SK-MEL-5 (cell line): ENCODE measurements at places on chromosomes 13 and 19.

DNA sequence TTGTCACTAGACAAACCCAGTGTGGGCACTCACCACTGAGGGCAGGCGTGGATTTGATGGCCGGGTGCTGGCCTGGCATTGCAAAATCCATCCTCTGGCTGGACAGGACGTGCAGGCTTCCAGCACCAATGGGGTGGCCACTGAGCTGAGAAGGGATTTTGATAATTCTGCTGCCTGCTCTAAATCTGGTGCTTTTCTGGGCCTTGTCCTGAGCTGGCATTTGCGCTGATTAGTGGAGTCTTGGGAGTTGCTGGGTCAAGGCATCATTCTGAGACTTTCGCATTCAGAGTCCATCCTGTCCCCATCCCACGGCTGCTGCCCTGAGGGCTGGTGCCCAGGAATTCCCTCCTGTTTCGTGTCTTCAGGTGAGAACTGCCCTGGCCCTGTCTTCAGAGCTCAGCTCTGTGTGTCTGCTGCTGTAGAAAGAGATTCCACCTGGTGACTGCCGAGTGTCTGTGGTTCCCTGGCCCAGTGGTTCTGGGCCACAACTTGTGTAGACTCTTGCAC is 65.9 kb upstream of the MCF2L start:
- no peak for DNase-seq

DNA sequence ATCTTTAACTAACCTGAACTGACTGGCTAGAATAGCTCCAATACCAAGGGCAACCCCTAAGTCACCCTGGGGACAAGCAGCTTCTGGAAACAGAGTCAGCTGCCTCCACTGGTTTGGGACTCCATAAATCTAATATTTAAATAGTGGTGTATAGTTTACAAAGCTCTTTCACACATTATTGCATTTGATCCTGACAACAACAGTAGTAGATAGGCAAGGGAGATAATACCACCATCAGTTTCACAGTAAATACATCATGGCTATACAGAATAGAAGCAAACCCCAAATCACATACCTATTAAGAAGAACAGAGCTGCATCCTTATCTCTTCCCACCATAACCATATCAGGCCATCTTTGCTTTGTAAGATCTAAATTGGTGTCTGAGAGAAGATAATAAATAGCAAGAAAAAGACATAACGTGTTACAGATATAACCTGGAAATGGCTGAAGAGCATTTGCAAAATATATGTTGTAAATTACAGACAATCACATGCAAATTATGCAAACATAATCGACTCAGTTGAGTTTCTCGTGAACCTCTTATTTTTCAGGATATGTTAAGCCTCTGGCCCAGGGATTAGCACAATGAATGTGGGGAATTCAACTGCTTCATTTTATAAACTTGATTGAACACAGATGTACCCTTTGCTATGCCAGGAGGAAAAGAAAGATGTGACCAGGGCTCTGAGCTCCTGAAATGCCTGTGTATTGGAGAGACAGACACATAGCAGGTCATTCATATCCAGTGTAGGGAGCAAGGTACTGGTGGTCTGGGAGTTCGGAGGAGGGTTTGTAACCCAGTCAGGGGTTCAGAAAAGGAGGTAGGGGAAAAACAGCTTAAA is 142.5 kb downstream of the SLC7A1 start:
- DNase-seq: no peak

GRCh38 chr13:46571909-46572595 is 19.1 kb downstream of the LRCH1 start:
- no peak for DNase-seq

- DNase-seq: no peak
Measured at GRCh38 chr13:44236801-44237207, 136.8 kb upstream of the SERP2 start.

DNA sequence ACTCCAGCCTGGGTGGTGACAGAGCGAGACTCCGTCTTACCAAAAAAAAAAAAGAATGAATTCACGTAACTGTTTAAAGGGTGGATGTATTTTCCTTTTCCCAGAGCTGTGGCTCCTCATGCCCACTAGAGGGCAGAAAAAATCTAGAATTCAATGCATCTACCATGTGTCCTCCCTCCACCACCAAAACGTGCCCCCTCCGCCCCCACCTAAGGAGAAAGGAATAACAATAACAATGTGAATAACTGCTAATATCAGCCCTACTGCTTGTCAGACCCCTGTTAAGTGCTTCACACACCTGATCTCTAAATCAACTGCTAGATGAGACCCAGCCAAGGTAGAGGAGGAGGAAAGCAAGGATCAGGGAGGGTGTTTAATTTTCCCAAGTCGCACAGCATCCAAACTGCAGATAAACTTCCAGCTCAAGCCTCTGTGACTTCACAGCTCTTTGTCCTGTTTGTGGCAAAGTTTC is 20.2 kb upstream of the PNMA8B start:
- peak; percentile 77 for DNase-seq

- DNase-seq: no peak
Measured at GRCh38 chr19:533364-534058, 2.0 kb downstream of the CDC34 start.

DNA sequence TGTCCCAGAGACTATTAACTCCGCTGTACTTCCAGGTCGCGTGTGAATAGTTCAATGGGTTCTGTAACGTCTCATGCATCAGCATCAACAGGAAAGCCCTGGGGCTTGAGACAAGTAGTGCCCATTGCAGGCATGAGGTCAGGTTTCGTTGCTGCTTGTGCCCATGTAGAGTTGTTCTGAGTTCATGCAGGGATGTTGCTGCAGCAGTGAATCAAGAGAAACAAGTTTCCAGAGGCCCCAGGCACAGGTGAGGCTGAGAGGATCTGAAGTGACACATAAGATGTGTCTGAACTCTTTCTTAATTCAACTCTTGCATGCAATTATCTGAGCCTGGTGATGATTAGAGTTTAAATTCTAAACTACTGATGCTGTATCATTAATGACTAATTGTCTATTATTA is 8.6 kb upstream of the ZNF283 start:
- no peak for DNase-seq
